ENCODE measurements at places on chromosomes 11 and 22. TPM values are rescaled to one million over a fixed set of nuclear protein-coding genes. Genes with fewer than 3 reads are reported as not detected.

ARFIP2 gene
- total RNA-seq = 45.7 TPM

WNT11 gene
- not detected for total RNA-seq

GRM5 gene
- total RNA-seq = not detected

SUSD2 gene
- 0.99 TPM for total RNA-seq

FOSL1 gene
- 11.4 TPM for total RNA-seq

AIFM3 gene
- 0.45 TPM for total RNA-seq

AGBL2 gene
- total RNA-seq = 0.90 TPM

TPBGL gene
- total RNA-seq = not detected

DNA sequence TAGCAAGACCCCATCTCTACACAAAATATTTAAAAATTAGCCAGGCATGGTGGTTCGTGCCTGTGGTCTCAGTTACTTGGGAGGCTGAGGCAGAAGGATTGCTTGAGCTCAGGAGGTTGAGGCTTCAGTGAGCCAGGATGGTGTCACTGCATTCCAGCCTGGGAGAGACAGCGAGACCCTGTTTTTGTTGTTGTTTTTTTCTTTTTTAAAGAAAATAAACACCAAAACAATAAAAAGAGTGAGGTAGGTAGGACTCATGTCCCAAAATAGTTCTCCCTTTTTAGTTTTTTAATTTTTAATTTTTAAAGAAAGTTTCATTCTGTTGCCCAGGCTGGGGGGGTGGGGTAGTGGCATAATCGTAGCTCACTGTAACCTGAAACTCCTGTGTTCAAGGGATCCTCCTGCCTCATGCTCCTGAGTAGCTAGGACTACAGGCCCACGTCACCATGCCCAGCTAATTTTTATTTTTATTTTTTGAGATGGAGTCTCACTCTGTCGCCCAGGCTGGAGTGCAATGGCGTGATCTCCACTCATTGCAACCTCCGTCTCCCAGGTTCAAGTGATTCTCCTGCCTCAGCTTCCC, 25.5 kb upstream of the MALAT1 start:
- no peak for DNase-seq

DNA sequence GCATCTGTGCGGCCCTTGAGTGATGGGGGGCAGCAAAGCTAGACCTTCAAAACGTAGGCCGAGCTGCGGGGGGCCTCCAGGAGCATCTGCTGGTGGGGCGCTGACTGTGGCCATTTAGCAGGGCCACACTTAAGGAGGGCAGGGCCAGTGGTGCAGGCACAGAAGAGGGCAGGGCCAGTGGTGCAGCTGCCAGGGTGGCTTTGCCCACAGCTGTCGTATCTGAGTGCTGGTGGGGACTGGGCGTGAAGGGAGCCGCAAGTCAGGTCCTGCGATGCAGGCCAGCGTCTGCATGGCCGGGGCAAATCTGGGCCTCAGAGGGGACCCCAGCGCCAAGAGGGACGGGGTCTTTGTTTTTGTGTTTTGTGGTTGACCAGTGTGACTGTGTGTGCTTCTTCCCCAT, 27.7 kb downstream of the RNH1 start:
- DNase-seq = no peak

- no peak for DNase-seq
Observed at GRCh38 chr11:41254966-41255365, 204.5 kb downstream of the LRRC4C start.

DNA sequence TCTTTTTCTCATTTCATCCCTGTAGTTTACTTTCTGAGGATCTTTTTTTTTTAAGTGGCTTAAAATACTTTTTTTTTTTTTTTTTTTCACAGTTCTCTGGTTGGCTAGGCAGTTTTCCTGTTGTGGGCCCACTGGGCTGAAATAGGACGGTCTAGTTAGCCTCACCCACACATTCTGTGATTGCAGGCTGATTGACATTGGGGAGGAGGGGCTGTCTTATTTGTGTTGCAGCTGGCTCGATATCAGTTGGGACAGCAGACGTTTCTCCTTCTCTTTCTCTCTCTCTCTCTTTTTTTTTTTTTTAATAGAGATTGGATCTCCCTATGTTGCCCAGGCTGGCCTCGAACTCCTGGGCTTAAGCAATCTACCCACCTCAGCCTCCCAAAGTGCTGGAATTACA, 6.9 kb downstream of the BCR start:
- no peak for DNase-seq

GRCh38 chr11:9739123-9739900, 75.4 kb downstream of the SWAP70 start:
- DNase-seq = no peak

DNA sequence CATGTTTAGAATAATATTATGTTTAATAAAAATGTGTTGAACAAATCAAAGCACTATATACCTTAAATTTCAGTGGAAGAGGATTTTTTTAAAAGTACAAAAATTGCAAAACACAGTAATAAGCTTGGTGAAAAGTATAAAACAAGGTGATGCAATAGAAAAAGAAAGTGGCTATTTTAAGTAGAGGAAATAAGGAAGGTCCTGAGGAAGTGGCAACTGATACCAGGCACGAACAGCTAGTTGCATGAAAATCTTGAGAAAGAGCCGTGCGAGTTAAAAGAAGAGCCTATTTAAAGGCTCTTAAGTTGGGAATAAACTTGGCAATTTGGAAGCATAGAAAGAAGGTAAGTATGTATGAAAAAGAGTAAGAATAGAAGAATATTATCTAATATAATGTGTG, 1679.3 kb downstream of the LRRC4C start:
- DNase-seq = no peak

DNA sequence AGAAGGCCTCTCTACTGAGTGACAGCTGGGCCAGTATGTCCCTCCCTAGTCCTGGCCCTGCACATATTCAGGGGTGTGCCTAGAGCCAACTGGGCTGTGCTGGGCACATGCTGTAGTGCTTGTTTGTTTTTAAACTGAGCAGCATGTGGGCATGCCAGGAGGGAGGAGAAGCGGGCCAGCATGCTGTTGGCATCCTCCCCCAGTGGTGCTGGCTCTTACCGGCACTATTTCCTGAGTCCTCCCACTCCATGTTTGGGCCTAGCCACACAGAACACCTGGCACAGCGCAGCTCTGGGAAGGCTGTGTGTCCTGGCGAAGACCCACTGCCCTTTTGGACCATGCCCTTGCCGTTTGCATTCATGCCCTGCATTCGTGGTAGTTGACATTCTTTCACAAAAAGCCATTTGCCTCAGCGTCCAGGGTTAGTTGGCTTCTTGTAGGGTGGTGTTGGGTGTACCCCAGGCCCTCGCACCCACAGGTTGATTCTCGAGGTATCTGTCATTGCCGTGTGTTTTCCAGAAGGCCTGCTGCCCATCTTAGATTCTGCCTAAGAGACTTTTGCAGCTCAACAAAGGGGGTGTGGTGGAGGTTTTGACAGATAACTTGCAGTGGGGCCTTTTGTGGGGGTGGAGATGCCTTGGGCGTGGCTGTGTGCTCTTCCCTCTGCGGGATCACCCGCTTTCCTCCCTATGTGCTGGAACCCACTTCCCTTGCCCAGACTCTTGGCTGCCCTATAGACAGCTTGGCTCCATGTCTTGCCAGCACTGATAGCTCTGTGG, 13.6 kb downstream of the DGCR8 start:
- DNase-seq = no peak

DNA sequence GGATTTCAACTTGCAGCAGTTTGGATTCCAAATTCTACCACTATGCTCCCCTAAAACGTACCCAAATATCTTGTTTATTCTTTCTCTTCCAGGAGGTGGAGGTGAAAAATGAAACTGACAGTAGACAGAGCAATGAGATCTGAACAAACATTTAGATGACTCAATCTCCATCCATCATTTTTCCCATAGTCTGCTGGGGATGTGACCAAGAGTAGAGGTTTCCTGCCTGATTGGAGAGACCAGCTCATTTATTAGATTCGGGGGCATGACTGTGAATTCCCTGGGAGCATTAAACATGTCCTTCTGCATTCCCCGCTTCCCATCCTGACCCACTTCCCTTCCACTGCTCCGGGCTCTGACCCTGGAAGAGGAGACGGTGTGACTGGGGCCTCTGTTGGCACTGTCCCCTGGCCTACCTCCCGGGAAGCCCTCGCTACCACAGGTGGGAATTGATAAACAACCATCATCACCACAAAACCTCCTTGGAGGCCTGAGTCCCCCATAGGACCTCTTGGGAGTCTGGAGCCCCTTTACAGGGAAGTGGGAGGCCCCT, 20.3 kb downstream of the DKK3 start:
- peak; percentile 30 for DNase-seq

GRCh38 chr22:32286290-32286840, 31.2 kb upstream of the SLC5A4 start:
- DNase-seq = no peak

GRCh38 chr22:38082986-38083710, 836 bp downstream of the SLC16A8 start:
- no peak for DNase-seq

- no peak for DNase-seq
Observed at GRCh38 chr11:8681837-8682302, 595 bp downstream of the TRIM66 start.

DNA sequence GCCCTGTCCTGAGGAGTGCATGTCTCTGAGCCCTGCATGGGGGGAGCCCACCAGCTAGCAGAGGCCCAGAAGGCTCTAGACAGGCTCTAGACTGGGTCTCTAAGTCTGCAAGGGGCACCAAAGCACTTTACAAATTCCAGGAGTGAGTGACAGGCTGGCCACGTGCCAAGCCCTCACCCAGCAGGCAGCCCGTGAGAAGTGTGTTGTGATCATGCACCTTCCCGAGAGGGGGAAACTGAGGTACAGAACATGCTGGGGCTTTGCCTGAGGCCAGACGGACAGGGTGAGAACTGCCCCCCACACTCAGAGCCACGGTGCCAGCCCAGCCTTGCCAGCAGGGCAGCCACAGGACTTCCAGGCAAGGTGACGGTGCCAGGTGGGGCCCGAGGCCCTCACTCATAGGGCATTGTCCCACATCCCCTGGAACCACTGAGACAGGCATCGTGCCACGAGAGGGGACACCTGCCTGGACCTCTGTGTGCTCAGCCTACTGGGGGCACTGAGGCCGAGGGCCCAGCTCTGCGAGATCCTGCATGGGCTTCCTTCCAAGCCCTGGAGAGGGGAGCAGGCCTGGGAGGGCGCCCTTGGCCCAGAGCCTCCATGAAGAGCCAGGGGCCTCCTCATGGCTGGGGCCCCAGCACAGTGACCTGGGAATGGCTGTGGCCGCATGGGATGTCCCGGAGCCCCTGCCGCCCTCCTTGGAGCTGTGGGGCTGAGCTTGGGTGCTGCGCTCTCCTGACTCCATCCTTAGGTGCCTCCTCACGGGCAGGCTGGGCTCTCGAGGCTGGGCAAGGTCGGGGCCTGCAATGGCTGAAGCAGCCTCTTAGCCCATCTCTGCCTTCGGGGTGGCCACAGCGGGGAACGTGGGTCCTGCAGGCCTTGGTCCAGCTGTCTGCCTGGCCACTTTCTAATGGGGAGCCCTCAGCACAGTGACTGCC, 121.5 kb downstream of the KCNQ1OT1 start:
- no peak for DNase-seq

- no peak for DNase-seq
Observed at GRCh38 chr11:11510939-11511338, 110.9 kb downstream of the GALNT18 start.

- no peak for DNase-seq
Observed at GRCh38 chr11:20731676-20732215, 62.4 kb downstream of the NELL1 start.

- DNase-seq = peak; percentile 66
Observed at GRCh38 chr11:74468936-74469335, 1.6 kb upstream of the KCNE3 start.

DNA sequence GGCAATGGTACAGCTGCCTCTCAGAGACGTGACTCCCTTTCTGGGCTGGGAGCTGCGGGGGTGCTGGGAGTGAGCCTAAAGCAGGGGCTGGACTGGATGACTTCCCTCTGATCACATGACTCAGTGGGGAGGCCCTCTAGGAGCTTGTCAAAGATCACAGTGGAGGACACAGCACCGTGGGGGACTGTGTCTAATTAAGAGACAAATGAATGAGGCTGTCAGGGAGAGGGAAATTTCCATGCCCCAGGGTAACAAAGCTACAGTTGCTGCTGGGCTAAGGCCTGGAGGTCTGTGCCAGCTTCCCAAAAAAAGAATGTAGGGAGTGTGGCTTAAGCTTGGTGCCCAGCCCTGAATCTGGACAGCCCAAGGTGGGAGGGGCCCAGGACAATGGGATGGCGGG, 262.8 kb upstream of the PLET1 start:
- peak; percentile 6 for DNase-seq

GRCh38 chr11:47941907-47942558, 38.3 kb upstream of the PTPRJ start:
- DNase-seq = no peak

DNA sequence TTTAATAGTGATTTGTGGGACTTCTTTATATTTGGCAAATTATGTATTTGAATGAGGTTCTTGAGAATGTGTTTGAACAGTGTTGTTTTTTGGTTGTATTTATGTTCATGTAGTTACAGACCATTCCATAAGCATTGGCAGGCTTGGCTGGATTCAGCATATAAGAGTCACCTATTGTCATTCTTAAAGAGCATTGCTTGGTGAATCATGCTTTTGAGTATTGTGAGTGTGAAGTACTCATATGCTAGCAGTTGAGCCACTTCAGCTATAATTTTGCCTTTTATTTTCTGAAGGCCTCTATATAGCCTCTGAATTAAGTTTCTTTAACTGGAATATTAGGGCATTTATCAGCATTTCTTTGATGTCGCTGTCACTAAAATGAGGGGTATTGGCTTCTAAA, 110.0 kb upstream of the GAL start:
- peak; percentile 54 for DNase-seq

DNA sequence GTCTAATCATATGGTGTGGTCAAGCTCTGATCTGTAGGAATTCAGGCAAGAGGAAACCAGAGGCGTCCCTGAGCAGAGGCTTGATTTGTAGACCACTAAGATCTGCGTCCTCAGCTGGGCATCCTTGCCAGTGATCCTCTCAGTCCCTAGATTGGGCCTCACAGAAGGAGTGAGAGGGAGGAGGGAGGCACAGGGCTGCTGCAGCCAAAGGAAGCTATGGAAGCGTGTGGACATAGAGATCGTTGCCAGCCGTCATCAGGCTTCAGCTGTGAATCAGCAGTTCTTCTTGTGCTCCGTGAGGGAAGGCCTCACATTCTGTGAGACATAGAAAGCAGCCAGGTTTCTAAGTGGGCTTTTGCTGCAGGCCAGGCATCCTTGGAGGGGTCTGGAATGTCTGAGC, 254.6 kb upstream of the KIRREL3 start:
- DNase-seq = no peak

- no peak for DNase-seq
Observed at GRCh38 chr11:27816197-27816596, 115.9 kb upstream of the BDNF start.

- no peak for DNase-seq
Observed at GRCh38 chr22:26429458-26430286, 612 bp downstream of the ASPHD2 start.

GRCh38 chr11:105368711-105369110, 229.1 kb upstream of the CARD18 start:
- no peak for DNase-seq
